ENCODE measurements at places on chromosomes 1 and 21.

GRCh38 chr1:227033880-227034279 is 93.8 kb downstream of the COQ8A start:
- DNase-seq: no peak

- DNase-seq: no peak
Observed at GRCh38 chr1:204079608-204079999, 6.7 kb downstream of the SOX13 start.

GRCh38 chr1:14923727-14924452 is 229.7 kb upstream of the TMEM51 start:
- no peak for DNase-seq

GRCh38 chr1:5939271-5940170 is 52.7 kb downstream of the NPHP4 start:
- DNase-seq: no peak

DNA sequence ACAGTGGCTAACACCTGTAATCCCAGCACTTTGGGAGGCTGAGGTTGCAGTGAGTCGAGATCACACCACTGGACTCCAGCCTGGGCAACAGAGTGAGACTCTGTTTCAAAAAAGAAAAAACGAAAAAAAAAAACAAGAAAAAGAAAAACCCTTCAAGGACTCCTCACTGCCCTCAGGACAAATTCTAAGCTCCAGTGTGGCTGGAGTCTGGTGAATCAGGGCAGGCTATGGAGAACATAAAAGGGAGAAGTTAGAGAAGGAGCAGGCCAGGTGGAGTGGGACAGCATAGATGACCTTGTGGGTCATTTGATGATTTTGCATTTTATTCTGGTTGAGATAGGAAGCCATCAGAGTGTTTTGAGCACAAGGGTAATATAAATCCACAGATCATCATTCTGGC is 12.5 kb upstream of the UAP1 start:
- DNase-seq: no peak
